ENCODE measurements at places on chromosomes 2 and 18.

- peak; percentile 96 for DNase-seq
Observed at GRCh38 chr2:238864207-238865014, 16.5 kb downstream of the TWIST2 start.

- DNase-seq = no peak
Observed at GRCh38 chr2:85599468-85600234, 2.8 kb downstream of the TMEM150A start.

GRCh38 chr18:64119916-64120315 is 29.0 kb downstream of the LINC00305 start:
- peak; percentile 3 for DNase-seq

GRCh38 chr18:37935086-37935485 is 369.5 kb upstream of the CELF4 start:
- DNase-seq = no peak

GRCh38 chr2:109352056-109352897 is 223.3 kb downstream of the SH3RF3 start:
- no peak for DNase-seq

GRCh38 chr2:240714747-240715725 is 23.4 kb downstream of the AQP12A start:
- DNase-seq = no peak

DNA sequence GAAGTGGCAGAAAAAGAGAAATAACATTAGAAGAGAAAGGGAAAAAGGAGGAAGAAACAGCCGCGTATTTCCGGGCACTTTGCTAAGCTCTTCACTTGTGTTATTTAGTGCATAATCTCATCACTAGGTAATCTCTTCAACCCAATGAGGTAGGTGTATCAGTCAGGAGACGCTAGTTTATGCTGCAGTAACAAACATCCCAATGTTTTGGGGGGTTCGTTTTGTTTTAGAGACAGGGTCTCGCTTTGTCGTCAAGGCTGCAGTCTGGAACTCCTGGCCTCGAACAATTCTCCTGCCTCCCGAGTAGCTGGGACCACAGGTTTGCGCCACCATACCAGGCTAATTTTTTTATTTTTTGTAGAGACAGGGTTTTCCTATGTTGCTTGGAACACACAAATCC is 61.7 kb downstream of the ZFP36L2 start:
- DNase-seq = no peak

GRCh38 chr2:1758171-1758570 is 13.9 kb upstream of the PXDN start:
- DNase-seq = no peak

DNA sequence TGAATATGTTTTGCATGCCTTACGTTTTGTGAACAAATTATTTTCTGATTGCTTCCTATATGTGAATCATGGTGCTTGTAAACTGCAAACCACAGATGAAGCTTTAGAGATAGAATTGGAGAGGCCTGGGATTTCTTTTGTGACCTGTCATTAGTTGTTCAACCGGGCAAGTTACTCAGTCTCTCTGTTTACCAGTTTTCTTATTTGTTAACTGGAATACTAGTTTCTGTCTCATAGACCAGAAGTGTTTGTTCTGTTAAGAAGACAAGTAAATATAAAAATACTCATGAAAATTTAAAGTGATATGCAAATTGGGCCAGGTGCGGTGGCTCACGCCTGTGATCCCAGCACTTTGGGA is 27.3 kb downstream of the DGKD start:
- peak; percentile 15 for DNase-seq

DNA sequence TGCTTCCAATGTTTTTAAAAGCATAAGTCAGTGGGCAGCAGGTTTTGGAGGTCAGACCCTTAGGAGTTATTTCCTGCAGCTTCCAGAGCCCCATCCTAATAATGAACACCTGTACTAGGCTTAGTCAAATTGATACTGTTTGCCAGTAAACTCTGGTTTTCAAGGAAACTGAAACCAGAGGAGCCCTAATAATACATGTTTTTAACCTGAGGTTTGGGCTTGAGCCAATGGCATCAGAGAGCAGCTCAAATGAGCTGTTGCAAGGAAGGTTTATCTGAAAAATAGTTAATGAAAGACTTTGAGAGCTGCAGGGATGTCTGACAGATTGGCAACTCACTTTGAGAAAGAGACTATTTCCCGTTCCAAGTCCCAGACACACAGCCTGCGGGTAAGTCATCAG is 54.6 kb downstream of the DCC start:
- DNase-seq = peak; percentile 86

- no peak for DNase-seq
Observed at GRCh38 chr2:236823963-236824362, 254.3 kb downstream of the ACKR3 start.

DNA sequence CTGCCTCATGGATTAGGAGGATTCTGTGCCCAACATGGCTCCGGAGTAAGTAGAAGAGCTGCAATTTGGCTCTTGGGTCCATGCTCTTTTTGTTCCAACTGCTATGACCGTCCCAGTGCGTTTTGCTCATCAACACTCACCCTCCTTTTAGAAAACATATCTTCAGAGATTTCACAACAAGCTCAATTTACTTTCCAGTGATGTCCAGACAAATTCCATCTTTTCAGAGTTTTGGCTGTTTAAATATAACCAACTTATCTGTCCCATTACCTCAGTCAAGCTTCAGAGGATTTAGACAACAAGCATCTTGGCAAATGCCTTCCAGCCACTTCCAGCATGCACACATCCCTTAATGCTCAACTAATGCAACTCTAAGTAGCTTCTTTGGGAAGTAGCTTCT is 6.9 kb upstream of the SLC14A2 start:
- no peak for DNase-seq

DNA sequence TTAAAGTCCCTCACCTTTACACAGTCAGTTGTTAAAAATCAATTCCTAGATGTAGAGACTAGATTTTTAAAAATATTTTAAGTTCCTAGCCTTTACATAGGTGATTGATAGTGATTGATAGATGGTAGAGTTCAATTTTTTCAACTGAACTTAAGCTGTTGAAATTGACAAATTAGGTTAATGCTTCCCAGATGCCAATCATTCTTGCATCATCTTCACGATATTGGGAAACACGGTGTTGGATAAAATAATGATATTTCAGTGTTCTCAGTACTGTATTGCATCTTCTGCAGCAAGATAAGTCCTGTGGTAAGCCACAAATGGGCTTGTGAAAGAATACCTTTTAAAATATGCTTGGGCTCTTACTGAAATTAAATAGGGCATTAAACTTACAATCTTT is 667.6 kb downstream of the STK39 start:
- no peak for DNase-seq

DNA sequence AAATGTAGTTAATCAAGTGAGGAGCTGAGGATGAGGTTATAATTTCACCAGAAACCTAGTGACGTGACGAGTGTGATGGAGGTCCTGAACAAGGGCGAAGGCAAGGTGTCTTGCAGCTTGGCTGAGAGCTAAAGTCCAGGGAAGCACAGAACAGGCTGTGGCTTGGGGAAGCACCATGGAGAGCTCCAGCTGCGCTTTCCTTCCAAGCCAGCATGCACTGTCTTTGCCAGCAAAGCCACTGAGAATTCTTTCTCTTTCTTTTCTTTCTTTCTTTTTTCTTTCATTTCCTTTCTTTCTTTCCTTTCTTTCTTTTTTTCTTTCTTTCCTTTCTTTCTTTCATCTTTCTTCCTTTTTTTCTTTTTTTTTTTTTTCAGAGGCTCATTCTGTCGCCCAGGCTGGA is 239.3 kb downstream of the FBXO15 start:
- DNase-seq = peak; percentile 15

- peak; percentile 69 for DNase-seq
Observed at GRCh38 chr2:226600184-226600583, 199.4 kb downstream of the IRS1 start.

- DNase-seq = no peak
Observed at GRCh38 chr2:181662287-181662686, 5.4 kb upstream of the CERKL start.

DNA sequence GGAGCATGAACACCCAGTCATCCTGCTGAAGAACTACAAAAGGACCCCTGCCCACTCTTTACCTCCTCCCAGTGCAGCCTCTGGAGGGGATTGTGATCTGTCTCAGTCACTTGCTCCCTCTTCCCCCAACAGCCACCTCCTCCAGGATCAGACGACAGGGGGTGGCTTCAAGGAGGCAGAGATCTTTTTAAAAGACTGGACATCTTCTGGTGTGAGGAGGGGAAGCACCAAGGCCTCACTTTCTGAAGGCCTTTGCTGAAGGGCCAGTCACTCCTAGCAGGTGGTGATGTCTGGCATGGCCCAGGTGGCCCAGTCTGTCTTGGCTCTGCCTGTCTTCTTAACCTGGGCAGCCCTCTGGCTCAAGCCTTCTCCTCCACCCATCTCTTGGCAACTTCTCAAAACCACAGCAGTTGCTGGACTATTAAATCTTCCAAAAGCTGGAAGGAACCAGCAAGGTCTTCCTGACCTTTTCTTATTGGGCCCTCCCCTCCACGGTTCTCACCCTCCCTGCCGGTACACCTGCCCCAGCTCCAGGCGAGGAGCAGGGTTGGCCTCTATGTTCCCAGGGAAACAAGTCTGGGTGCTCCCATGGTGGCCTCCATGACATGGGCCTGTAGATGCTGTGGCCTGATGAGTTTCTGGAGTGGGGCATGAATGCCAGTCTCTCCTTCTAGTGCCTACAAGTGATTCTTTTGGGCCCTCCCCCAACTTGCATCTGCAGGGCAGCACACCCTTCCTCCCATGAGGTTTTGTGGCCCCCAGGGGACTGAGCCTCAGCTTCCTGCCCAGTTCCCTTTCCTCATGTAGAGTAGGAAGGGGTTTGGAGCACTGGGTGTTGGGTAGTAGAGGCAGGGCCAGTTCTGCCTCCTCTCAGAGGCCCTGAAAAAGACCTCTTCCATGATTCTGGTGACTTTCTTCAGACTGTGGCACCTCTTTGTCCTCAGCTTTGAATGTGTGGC is 5.0 kb upstream of the ATP6V1B1 start:
- no peak for DNase-seq

- DNase-seq = peak; percentile 18
Observed at GRCh38 chr2:188983427-188984064, 9.4 kb downstream of the COL3A1 start.

DNA sequence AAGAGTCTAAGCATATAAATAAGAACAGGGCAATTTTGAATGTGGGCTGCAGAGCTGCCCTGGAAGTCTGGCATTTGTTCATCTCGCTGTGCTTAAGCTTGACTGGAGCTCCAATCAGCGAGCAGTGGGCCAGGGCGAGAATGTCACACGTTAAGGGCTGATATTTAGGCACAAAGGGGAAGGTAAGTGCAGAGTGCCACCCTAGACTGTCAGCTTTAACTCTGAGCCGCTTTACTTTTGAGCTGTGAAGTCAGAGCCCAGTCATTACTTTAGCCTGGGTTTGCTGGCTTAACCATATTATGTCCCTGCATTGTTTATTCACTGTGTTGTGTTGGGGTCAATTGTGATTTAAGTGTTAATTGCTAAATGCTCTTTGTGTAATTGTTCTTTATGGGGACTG is 236.1 kb upstream of the SIX3 start:
- no peak for DNase-seq

DNA sequence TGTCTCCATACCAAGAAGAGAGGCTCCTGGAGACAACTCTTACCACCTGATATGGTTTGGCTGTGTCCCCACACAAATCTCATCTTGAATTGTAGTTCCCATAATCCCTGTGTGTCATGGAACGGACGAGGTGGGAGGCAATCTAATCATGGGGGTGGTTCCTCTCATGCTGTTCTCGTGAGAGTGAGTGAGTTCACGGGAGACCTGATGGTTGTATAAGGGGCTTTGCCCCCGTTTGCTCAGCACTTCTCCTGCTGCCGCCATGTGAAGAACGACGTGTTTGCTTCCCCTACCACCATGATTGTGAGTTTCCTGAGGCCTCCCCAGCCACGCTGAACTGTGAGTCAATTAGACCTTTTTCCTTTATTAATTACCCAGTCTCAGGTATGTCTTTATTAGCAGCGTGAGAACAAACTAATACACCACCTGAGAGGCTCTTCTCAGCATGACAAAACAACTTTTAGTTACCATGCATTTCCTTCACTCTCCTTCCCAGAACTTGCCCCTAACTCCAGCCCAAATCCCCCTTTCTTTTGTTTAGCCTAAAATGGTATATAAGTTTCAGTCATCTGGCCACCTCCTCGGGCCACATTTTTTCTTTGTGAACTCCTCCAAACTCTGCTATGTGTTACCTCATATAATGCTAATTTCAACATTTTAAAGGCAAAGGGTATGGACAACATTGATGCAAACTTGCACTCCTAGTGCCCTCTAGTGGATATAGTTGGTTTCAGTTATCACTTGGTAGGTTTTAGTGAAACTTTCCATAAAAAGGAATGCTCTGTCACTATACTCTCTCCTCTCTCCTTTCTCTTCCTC is 58.6 kb upstream of the SLC25A52 start:
- DNase-seq = peak; percentile 57

- DNase-seq = peak; percentile 68
Observed at GRCh38 chr2:212595036-212595654, 56.5 kb upstream of the ERBB4 start.

GRCh38 chr2:238855891-238856580 is 8.2 kb downstream of the TWIST2 start:
- no peak for DNase-seq

DNA sequence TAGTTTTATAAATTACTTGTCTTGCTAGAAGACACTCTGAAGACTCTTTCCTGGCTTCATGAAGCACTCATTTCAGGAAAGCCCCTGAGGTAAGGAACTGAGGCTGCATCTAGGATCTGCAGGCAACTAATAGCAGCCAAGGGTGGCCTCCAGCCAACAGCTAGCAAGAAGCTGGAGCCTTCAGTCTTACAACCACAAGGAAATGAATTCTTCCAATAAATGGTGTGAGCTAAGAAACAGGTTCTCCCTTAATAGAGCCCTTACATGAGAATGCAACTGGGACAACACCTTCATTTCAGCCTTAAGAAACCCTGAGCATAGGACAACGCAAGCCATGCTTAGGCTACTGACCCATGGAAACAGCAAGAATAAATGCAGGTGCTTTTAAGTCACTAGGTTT is 254.6 kb upstream of the RBBP8 start:
- peak; percentile 52 for DNase-seq

GRCh38 chr2:48306409-48307284 is 223.3 kb upstream of the STON1 start:
- DNase-seq = peak; percentile 28

DNA sequence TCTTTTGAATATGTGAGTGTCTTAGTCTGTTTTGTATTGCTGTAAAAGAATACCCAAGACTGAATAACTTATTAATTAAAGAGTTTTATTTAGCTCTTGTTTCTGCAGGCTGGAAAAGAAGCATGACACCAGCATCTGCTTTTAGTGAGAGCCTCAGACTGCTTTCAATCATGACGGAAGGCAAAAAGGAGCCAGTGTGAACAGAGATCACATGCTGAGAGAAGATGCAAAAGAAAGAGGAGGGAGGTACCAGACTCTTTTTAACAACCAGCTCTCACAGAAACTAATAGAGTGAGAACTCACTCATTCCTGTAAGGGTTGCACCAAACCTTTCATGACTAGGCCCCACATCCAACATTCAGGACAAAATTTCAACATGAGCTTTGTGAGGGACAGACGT is 101.6 kb upstream of the HNMT start:
- no peak for DNase-seq

- no peak for DNase-seq
Observed at GRCh38 chr2:16607301-16607700, 58.3 kb downstream of the CYRIA start.

DNA sequence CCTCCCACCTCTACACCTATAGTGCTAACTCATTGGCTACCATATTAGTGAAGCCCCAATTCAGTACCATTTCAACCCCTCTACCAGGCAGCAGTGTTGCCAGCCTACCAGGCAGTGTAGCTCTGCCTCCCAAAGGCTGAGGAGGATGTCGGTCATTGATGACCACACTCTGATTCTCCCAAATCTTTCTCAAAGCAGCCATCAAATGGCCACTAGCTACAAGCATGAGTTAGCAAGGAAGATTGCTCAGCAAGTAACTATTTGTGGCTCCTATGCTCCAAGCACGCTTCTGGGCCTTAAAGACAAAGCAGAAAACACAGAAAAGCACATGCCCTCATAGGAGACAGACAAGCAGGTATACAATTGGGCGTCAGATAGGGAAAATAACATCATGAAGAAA is 42.7 kb upstream of the AFF3 start:
- no peak for DNase-seq
